Memory B cell (primary cell): ENCODE measurements at places on chromosomes 1 and 21.

DNA sequence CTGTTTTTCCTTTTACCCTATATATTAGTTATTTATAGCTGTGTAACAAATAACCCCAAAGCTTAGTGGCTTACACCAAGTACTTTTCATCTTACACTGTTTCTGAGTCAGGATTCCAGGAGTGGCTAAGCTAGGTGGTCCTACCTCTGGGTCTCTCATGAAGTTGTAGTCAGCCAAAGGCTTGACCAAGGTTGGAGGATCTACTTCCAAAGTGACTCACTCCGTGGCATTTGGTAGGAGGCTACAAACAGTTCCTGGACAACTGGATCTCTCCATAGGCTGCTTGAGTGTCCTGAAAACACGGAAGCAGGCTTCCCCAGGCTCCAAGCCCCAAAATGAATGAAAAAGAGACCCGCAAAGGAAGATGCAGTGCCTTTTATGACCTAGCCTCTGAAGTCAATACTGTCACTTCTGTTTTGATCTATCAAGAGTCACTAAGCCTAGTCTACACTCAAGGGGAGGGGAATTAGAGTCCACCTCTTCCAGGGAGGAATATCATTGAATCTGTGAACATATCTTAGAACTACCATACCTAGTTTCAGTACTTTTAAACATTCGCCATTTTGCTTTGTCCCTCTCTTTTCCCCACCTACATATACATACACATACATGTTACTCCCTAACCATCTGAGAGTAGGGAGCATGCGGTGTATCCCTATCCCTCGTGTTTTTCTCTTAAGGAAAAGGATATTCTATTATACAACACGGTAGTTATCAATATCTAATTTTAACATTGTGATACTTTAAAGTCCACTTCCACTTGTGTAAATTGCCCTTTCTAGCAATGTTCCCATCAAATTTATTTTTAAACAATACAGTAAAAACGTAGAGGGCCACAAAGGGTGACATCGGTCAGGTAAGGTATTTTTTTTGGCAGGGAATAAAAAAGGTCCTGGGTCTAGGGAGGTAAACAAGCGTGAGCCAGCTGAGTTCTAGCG is 67.2 kb downstream of the SLC35A3 start:
- DNase-seq = no peak

DNA sequence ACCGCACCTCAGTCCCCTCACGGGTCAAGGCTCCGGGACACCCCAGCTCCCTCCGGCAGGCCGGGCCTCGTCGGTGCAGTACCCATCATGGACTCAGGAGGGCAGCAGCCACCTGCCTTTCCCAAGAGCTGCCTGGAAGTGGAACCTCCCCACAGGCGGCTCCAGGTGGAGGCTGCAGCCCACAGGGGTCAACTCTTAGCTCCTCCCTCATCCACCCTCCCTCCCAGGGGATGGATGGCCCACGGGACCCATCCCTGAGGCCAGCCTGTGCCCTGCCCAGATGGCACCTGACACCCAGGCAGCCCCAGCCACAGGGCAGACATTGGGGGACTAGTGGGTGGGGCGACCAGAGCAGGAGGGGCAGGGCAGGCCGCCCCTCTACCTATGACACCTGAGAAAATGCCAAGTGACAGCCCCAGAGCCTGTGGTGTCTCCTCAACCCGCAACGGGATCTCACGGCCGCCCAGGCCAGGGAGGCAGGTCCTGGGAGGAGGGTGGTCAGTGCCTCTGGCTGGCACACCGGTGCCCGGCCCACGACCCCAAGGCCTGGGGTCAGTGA is 1.2 kb upstream of the ARHGEF16 start:
- peak; percentile 84 for DNase-seq

DNA sequence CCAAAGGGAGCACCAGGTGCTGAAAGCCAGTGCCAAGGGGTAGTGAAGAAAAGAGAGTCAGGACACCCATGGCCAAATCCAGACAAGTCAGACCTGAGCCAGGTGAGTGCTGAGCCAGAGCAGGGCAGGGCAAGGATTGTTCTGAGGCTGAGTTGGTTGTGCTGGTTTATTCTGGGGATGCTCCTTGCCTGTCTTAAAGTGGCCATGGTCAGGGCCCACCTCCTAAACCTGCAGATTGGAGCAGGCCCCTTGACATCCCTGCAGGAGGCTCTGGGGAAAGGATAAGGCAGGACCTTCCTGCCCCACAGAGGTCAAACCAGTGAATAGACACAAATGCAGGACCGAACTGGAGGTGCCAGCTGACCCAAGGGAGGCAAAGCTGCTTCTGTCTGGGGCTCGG is 138.4 kb downstream of the HIVEP3 start:
- DNase-seq = no peak

DNA sequence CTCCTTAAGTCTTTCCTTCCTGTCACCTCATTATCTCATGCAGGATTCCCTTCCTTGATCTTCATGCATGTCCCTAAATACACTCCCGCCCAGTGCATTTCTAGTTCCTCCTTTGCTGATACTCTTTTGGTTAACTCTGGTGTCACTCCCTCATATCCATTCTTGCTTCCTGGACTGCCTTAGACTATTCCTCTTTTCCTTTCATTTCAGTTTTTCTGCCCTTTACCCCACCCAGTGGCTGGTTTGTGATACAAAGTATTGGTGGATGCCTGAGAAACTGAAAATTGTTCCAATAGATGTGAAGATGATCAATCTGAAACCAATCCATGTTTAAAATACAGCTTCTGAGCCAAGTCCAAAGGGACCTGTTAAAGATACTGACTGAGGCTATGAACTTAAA is 553.8 kb upstream of the CAMK1G start:
- no peak for DNase-seq

DNA sequence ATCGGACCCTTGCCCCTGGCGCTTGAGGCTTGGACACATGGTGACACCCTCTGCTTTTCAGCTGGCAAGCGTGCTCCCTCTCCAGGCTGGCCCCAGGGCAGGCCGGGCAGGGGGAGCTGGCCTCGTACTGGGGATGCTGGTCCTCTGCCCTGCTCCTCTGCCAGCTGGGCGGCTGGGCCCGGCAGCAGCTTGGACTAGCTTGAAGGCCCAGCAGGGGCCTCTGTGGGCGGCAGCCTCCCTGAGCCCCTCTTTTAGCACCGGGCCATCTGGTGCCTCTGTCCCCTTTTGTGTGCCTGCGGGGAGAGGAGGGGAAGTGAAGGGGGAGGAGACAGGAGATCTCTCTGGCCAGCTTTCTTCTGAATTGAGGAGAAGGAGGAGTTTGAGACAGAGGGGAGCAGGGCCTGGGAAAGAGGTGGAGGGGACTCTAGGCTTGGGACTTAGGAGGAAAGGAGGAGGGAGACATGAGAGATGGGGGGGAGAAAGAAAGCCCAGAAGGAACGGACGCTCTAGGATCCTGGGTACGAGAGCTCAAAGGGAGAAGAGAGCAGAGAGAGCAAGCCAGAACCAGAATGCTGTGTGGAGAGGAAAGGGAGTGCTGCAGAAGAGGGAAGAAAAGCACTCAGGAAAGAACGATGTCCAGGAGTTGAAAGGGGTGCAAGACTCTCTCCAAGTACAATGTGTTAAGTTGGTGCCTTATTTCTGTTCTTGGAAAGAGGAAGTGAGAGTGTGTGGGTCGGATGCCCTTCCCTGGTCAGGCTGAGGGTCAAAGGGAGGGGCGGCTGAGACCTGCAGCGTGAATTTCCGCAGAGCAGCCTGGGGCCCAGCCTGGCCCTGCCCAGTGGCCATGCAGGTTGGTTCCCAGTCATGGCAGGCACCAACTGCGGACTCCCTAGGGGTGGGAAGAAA is 40.3 kb downstream of the IER5 start:
- DNase-seq = peak; percentile 51

DNA sequence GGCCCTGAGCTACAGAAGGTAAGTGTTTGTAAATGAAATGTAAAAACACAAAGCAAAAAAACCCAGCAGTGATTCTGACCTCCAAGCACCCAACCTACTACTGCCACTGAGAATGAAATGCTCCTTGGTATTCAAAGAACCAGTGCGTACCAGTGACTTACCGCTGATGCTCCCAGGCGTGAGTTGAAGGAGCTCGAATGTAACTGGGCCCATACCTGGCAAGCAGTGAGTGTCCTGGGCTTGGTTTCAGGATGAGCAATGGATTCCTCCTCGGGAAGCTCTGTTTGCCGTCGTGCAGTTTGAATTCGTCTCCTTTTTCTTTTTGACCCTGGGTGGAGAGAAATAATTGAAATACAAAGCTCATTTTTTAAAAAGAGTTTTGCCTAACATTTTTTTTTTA is 121.9 kb downstream of the ATG4C start:
- DNase-seq = no peak

DNA sequence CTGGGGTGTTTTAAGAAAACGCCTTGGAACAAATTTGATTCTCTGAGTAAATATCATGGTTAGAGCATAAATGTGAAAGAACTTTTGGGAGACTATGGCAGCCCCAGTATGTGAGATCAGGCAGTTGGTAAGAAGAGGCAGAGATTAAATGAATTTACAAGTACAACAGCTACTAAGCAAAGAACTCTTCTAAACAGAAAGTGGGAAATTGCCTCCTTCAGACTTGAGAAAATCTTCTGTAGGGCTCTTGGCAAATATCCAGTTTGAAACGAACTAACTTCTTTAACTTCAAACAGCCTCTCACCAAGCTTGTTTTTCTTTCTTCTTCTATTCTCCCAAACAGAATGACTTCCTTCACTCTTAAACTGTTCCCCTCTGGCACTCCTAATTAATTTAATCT is 337.7 kb downstream of the SIPA1L2 start:
- no peak for DNase-seq

DNA sequence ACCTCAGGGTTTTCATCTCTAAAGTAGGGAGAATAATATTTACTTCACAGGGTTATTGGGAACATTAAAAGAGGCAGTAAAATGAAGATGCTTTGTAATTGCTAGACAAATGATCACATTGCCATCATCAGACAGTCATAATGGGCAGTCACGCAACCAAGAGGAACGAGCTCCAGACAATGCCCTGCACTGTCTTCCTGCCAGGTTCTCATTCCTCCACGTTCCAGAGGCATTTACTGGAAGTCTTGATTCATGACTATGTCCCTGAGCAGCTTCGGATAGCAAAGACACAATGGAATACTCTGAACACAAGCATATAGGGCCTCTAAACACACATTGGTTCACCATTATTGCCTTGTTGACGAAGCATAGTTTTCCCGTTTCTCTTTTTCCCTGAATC is 389.7 kb downstream of the NTNG1 start:
- DNase-seq = no peak

GRCh38 chr1:58249737-58250586 is 296.6 kb downstream of the OMA1 start:
- no peak for DNase-seq

DNA sequence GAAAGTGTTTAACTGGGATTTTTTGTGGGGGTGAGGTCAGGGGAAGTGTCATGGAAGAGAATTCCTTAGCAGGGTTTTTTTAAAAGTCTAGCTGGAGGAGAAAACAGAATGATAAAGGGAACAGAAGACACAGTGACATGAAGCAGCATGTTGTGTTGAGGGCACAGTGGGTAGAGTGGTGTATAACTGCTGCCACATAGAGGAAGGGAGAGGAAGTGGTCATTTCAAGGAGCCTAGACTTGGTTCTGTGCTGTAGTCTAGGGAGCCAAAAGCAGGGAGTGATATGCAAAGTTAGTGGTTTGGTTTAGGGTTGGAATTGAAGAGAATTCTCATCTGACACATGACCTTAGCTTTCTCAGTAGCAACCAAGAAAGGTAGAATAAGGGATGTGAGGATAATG is 10.2 kb downstream of the EEIG2 start:
- DNase-seq = no peak

DNA sequence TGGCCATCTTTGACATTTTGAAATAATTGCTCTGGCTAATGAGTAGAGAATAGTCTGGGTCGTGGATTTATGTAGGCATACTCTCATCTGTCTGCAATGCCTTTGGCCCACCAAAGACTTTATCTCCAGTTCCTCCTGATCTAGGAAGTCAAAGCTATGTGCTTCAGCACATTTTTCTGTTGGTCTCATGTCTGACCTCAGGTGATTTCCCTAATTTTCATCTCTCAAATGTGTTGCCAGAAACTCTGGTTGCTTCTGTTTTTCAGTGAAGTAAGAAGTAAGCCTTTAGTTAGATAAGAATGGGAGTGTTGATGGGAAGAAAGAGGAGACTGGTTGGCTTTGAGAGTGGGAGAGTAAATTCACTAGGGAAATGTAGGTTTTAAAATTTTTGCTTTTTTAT is 66.4 kb downstream of the GPR88 start:
- DNase-seq = no peak

DNA sequence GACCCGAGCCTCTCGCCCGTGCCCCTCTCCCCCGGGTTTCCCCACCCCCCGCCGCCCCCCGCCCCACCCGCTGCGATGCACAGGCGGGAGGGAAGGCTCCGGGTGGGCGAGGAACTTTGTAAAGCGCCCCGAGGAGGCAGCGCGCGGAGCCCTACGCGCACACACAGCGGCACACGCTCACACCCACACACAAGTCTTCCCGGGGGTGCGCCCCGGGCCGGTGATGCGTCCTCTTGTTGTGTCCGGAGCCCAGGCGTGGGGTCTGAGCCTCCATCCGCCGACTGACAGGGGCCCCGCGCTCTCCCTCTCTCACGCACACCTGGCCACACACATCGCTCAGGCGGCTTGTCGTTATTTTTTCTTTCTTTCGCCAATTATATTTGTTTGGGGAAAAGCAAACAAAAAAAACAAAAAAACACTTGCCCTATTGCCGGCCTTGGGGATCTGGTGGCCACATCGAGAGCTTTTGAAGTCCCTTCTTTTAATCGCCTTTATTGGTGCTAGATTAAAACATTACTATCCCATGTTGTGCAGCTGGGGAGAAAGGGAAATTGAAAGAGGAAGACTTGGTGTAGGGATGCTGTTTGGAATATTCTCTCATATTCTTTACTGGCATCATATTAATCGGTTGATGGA is 770 bp downstream of the NTNG1 start:
- peak; percentile 40 for DNase-seq

- DNase-seq = peak; percentile 49
Measured at GRCh38 chr1:36156329-36157114, 562 bp downstream of the MAP7D1 start.

DNA sequence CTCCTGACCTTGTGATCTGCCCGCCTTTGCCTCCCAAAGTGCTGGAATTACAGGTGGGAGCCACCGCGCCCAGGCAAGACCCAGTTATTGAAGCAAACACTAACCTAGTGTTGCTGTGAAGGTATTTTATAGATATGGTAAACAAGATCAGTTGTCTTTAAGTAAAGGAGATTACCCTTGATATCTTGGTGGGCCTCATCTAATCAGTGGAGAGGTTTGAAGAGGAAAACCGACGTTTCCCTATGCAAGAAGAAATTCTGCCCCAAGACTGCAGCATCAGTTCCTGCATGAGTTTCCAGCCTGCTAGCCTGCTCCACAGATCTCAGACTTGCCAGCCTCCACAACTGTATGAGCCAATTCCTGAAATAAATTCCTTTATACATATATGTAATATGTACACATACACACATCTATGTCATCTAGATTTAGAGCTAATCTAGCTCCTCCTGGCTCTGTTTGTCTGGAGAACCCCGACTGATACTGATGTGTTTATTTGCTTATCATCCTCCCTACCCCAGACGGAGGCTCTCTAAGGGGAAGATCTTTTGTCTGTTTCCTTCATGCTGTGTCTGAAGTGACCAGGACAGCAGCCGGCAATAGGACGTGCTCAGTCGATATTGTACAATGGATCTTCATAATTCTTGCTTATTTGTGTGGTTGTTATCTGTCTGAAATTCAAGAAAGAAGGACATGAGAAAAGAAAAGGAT is 90.9 kb downstream of the IER5 start:
- DNase-seq = no peak
